Esophagus muscularis mucosa (tissue), 4 donors: ENCODE measurements at places on chromosomes 4 and X. TPM values are rescaled to one million over a fixed set of nuclear protein-coding genes. Genes with fewer than 3 reads are reported as not detected.

DNA sequence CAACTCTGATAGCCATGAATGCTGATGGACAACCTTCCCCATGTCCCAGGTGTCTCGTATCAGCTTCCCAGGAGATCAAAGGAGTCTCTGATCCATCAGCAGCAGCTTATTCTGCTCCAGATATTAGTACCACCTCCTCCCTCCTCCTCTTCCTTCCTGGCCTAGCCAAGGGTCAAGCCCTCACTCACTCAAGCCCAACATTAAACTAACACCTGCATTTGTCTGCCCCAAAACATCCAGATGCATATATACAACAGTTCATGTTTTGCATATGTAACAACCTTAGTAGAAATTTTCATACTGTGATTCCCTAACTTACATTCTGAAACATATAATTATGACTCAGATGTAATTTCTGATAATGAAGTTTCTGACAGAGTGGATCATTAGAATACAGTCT lies 29.9 kb downstream of the BCLAF3 start:
- H3K27me3 ChIP-seq, result no peaks in the 10 kb centered on the region
- H3K4me1 ChIP-seq, result peaks cover 12% of the 10 kb centered on the region

GRCh38 chrX:55640854-55641253 lies 17.7 kb downstream of the FOXR2 start:
- H3K27me3 ChIP-seq, result no peaks in the 10 kb centered on the region
- no peak overlapping the region for H3K4me3 ChIP-seq
- no peaks in the 10 kb centered on the region for H3K36me3 ChIP-seq

DNA sequence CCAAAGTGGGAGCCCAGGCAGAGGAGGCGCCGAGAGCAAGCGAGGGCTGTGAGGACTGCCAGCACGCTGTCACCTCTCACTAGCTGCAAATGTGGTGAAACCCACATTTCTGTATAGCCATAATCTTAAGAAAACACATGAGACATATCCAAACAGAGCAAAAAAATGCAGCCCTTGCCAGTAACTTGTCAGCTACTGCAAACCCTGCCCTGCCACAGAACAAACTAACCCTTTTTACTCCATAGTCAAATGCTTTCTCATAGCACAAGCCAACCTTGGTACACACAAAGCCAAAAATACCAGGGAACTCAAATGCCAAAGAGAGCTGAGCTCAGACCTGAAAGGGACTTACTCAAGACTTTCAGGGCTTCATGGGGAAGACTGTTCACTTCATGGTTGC lies 14.9 kb upstream of the NXF3 start:
- no peaks in the 10 kb centered on the region for H3K36me3 ChIP-seq
- no peak for DNase-seq
- H3K27ac ChIP-seq, result no peak overlapping the region
- no peaks in the 10 kb centered on the region for H3K4me1 ChIP-seq
- H3K27me3 ChIP-seq, result no peaks in the 10 kb centered on the region

DNA sequence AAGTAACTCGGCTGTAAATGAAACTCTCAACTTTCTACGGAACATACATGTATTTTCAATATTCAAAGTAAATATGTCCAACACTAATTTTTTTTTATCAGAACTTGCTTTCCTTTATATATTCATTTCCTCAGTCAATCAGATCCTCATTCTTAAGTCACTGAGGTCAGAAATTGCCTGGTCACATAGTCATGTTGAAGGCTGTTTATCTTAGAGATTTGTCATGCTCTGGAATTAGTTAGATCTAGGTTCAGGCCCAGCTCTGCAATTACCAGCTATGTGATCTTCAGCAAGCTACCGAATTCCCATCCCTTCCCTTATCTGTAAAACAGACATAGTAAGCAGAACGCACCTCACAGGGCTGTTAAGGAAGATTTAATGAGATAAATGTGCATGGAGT lies 228.8 kb downstream of the SPCS3 start:
- no peaks in the 10 kb centered on the region for H3K36me3 ChIP-seq
- no peak for DNase-seq
- H3K4me3 ChIP-seq, result no peak overlapping the region
- peaks cover 12% of the 10 kb centered on the region for H3K4me1 ChIP-seq

DNA sequence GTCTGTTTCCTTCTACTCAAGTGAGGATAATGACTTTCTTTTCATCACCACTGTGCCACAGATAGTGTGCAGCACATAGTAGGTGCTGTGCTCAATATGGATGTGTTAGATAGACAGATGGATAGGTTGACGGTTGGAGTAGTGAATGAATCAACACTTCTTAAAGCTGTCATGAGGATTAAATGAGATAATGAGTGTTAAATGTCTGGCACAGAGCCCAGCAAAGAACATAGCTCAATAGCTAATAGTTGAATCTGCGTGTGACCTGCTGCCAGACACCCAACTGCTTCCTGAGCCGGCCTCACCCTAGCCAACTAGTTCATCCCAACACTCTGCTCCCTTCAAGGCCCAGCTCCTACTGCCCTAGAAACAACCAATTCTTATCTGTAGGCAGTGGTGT lies 67.7 kb upstream of the PJA1 start:
- no peak overlapping the region for H3K27ac ChIP-seq
- H3K4me3 ChIP-seq, result no peak overlapping the region
- H3K4me1 ChIP-seq, result peaks cover 25% of the 10 kb centered on the region
- H3K27me3 ChIP-seq, result no peaks in the 10 kb centered on the region
- no peak for DNase-seq
- no peaks in the 10 kb centered on the region for H3K36me3 ChIP-seq

DNA sequence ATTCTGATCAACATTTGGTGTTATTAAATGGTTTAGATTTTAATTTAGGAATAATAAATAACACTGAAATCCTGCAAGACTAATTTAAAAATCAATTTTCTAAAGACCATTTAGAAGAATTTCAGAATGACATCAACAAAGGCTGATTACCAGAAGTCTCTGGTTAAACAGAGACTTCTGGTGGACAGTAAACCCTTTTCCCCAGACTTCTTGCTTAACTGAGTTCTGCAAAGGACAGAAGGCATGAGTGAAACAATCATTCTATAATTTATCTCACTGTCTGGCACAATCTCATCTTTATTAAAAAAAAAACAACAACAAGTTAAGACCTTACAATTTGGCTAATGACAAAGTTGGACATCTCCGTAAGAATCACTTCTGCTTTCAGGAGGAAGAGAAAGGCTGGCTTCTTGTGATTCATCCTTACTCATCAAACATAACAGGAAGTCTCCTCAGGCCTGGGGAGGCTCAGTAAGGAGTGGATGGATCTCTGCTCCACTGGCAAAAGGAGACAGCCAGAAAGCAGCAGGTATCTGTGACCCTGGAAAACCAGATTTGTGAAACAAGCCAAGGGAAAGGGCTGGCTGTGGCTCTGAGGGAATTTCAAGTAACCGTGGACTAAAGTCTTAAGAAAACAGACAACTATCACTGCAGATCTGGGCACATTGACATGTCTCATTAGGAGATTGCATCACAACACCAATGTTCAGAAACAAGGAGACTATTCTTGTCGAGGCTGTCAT lies 908 bp upstream of the TLR6 start:
- no peak for DNase-seq
- H3K27me3 ChIP-seq, result no peaks in the 10 kb centered on the region
- no peak overlapping the region for H3K4me3 ChIP-seq
- peaks cover 11% of the 10 kb centered on the region for H3K4me1 ChIP-seq

DNA sequence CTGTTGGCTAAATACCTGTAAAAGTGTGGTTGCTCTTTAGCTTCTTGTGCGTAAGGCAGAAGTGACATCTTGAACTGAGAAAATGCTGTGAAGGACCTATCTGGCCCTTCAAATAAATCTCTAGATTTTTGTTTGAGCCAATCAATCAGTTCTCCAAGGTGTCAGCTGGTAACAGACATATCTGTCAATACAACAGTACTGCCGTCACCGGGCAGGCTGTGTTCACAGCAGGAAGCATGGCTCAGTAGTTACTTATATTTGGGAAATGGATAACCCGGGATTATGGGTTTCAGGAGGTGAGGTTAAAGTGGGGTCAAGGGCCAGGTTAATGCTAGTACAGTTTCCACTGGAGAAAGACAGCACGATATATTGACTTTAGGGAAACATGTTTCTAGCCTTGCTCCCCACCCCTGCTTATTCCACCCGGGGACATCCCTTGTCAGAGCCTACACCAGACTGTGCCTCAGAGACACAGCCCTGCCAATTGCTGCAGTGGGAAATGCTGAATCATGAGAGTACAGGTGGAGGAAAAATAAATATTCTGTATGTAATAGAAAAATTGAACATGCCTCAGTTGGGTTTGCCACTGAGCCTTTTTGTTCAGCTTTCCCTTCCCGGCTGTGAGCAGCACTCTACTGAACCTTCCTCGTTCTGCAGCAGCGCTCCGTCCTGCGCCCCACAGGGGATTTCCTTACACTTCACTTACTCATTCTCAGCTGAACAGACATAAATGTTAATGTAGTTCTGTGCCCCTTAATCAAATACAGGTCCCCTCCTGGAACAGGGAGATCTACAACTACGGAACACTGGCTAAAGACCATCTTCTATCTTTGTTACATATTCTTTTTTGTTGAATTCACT lies 121.1 kb downstream of the MGST2 start:
- H3K27me3 ChIP-seq, result no peaks in the 10 kb centered on the region
- peak; percentile 53 for DNase-seq
- H3K36me3 ChIP-seq, result no peaks in the 10 kb centered on the region

DNA sequence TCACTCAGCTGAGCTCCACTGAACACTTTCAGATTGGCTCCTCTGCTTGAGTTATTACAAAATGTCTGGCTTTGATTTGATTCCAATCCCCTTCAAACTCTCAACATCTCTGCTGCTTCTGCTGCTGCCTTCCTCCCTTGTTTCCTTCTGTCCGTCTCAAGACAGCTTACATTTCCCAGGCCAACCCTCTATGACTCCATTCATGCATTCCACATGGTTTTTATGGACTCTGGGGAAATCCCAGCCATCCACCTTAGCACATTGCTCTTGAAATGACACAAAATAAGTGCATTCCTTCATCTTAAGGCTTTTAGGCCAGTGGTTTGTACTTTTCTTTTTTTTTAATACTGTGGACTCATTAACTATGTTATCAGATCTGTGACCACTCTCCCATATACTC lies 68.5 kb upstream of the TMEM164 start:
- no peaks in the 10 kb centered on the region for H3K27me3 ChIP-seq
- H3K4me1 ChIP-seq, result no peaks in the 10 kb centered on the region
- no peak overlapping the region for H3K4me3 ChIP-seq
- H3K36me3 ChIP-seq, result no peaks in the 10 kb centered on the region
- no peak for DNase-seq

- H3K4me3 ChIP-seq, result no peak overlapping the region
- no peaks in the 10 kb centered on the region for H3K36me3 ChIP-seq
- no peak for DNase-seq
- H3K4me1 ChIP-seq, result no peaks in the 10 kb centered on the region
Measured at GRCh38 chr4:164617426-164617825, 136.5 kb upstream of the SMIM31 start.

DNA sequence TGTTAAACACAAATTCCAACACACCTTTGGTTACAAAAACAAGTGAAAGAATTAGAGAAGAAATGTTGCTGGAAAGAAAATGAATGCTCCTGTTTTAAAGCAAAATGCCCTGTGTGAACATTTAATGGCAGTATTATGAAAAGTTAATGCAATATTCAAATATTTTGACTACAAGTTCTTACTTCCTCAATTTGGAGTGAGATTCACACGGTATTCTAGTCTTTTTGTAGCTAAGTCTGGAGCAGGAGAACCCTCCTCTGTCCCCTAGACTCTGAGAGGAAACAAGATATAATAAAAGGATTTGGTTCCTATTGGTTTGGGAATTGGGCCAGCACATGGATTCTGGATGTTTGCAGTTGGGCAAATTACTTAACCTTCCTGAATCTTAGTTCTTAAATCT lies 12.7 kb downstream of the MAD2L1 start:
- H3K27ac ChIP-seq, result peak overlapping the region; percentile 62
- H3K27me3 ChIP-seq, result no peaks in the 10 kb centered on the region
- H3K4me3 ChIP-seq, result no peak overlapping the region
- no peaks in the 10 kb centered on the region for H3K4me1 ChIP-seq
- H3K36me3 ChIP-seq, result no peaks in the 10 kb centered on the region

- H3K4me3 ChIP-seq, result no peak overlapping the region
- no peak for DNase-seq
- no peak overlapping the region for H3K27ac ChIP-seq
- H3K36me3 ChIP-seq, result no peaks in the 10 kb centered on the region
Measured at GRCh38 chr4:122131562-122132157, 20.5 kb upstream of the BLTP1 start.

- H3K4me1 ChIP-seq, result no peaks in the 10 kb centered on the region
- DNase-seq, result no peak
- H3K4me3 ChIP-seq, result no peak overlapping the region
- no peaks in the 10 kb centered on the region for H3K27me3 ChIP-seq
Measured at GRCh38 chrX:35842674-35843073, 44.5 kb downstream of the MAGEB16 start.

TEC gene
- 2.1 TPM for total RNA-seq

SH3RF1 gene
- total RNA-seq, result 11.8 TPM
